ENCODE measurements at places on chromosomes 11 and 22. TPM values are rescaled to one million over a fixed set of nuclear protein-coding genes. Genes with fewer than 3 reads are reported as not detected.

GRCh38 chr11:26851291-26851690 lies 129.4 kb upstream of the SLC5A12 start:
- no peak overlapping the region for H3K4me3 ChIP-seq
- H3K4me1 ChIP-seq: peaks cover 8% of the 10 kb centered on the region
- no peaks in the 10 kb centered on the region for H3K36me3 ChIP-seq

GRCh38 chr11:110463153-110463552 lies 33.4 kb downstream of the FDX1 start:
- no peaks in the 10 kb centered on the region for H3K36me3 ChIP-seq
- H3K27ac ChIP-seq: no peak overlapping the region
- peak; percentile 31 for DNase-seq
- H3K4me3 ChIP-seq: no peak overlapping the region
- no peaks in the 10 kb centered on the region for H3K27me3 ChIP-seq
- no peaks in the 10 kb centered on the region for H3K4me1 ChIP-seq

GRCh38 chr11:11620173-11620920 lies 1.5 kb downstream of the GALNT18 start:
- H3K27ac ChIP-seq: peak overlapping the region; percentile 67
- H3K36me3 ChIP-seq: no peaks in the 10 kb centered on the region
- H3K27me3 ChIP-seq: no peaks in the 10 kb centered on the region
- peak; percentile 48 for DNase-seq
- H3K4me1 ChIP-seq: no peaks in the 10 kb centered on the region
- peak overlapping the region; percentile 57 for H3K4me3 ChIP-seq

Gene GSC2
- total RNA-seq: not detected

Gene FAM180B
- not detected for total RNA-seq

Gene AGBL2
- 45.6 TPM for total RNA-seq

Measured in uterus (tissue), 4 donors.